IMR-90 (cell line): ENCODE measurements at places on chromosomes 16 and 17.
A peak's percentile ranks its signal among the peaks of the same experiment; 100 is the strongest.

DNA sequence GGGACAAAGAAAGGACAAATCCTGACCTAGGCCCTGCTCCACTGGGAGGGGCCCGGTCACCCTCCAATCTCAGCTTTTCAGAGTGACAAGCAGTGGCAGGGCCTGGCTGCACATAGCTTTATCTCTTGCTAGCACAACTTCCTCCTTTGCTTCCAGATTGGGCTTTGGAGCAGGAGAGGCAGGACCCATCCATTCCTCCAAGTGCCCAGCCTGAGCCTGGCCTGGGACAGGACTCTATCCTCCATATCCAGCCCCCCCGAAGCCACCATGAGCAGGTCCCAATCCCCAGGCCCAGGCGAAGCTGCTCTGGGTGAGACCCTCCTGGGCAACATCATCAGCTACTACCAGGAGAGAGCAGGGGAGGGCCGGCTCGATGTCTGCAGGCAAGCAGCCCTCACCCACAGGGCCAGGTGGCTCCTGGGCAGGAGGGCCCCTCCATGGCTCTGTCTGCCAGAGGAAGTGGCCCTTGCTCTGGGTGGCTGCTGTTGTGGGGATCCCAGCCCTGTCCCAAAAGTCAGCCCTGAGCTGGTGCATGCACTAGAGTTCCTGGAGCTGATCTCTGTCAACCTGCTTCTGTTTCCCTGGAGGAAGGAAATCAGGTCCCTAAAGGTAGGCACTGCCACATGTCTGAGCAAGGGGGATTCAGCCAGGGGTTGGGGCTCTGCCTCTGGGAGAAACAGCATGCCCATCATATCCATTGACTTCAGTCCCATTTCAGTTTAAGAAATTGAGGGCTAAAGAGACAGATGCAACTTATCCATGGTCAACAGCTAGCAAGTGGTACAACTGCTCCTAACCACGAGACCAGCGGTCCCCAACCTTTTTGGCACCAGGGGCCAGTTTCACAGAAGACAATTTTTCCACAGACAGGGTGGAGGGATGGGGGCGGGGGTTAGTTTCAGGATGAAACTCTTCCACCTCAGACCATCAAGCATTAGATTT is 58.9 kb downstream of the TK2 start:
- H3K4me3 ChIP-seq: no peak overlapping the region
- H3K4me1 ChIP-seq: peaks cover 11% of the 10 kb centered on the region; the same call in 1 of the 2 replicates
- no peak for DNase-seq

GRCh38 chr17:51612692-51613091 is 352.3 kb downstream of the UTP18 start:
- DNase-seq: no peak
- H3K27me3 ChIP-seq: no peaks in the 10 kb centered on the region
- no peak overlapping the region for H3K4me3 ChIP-seq
- no peaks in the 10 kb centered on the region for H3K4me1 ChIP-seq

- H3K27ac ChIP-seq: no peak overlapping the region
- no peak overlapping the region for H3K4me3 ChIP-seq
- no peak for DNase-seq
- no peaks in the 10 kb centered on the region for H3K4me1 ChIP-seq
- H3K36me3 ChIP-seq: peaks cover 48% of the 10 kb centered on the region
Measured at GRCh38 chr16:67548265-67549126, 13.8 kb upstream of the CTCF start.

GRCh38 chr17:67506966-67507365 is 129.9 kb downstream of the PITPNC1 start:
- DNase-seq: peak; percentile 95
- no peak overlapping the region for H3K4me3 ChIP-seq
- H3K4me1 ChIP-seq: no peaks in the 10 kb centered on the region
- no peak overlapping the region for H3K27ac ChIP-seq
- H3K36me3 ChIP-seq: no peaks in the 10 kb centered on the region

DNA sequence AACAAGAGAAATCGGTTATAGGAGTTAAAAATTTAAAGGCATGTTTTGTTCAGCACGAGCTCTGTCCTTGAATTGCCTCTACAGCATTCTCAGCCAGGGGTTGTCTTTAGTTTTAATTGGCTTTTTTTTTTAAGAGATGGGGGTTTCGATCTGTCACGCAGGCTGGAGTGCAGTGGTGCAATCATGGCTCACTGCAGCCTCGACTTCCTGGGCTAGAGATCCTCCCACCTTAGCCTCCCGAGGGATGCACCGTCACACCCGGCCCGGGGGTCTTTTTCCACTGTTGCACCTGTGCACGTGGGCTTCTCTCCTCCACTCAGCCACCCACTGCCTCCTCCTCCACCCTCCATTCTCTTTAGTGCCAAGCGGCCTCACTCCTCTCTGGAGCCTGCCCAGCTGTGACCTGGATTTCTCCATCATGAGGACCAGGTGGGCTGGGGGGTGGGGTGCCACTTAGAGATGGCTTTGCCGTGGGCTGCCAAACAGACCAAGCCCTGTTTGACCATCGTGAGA is 106.8 kb upstream of the SEC14L1 start:
- H3K4me1 ChIP-seq: no peaks in the 10 kb centered on the region
- H3K27ac ChIP-seq: no peak overlapping the region
- DNase-seq: no peak
- H3K27me3 ChIP-seq: peaks cover 40% of the 10 kb centered on the region
- H3K4me3 ChIP-seq: no peak overlapping the region

DNA sequence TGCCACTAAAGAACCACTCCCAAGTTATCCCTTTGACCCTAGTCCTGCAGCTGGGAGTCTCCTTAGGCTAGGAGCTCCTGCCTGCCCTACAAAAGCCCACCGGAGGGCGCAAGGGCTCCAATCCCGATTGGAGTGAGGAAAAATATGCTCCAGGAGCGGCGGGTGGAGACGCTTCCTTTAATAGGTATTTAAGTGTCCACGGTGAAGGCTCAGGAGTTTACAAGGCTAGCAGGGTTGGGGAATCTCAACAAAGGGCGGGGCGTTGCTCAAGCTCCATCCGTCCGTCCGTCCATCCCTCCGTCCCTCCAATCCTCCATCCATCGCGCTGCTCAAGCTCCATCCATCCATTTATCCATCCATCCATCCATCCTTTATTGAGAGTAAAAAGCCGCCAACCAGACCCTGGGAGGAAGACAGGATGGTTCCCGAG is 556 bp upstream of the SPNS1 start:
- peaks cover 9% of the 10 kb centered on the region for H3K36me3 ChIP-seq
- no peaks in the 10 kb centered on the region for H3K27me3 ChIP-seq
- H3K4me1 ChIP-seq: no peaks in the 10 kb centered on the region
- peak; percentile 65 for DNase-seq

DNA sequence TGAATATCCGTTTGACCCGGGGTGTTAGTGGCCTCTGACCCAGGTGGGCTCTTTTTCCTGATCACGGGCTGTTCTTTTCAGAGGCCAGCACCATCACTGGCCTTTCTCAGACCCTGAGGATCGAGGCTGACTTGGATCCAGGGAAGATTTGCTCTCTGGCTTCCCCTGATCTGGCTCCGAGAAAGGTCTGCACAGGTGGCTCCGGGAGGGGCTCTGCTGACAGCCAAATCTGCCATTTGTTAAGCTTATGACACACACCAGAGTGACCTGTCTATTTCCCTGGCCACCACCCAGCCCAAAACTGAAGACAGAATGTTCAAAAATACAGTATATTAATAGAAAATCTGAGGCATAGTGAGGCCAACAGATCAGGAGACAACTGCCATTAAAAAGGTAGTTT is 221.8 kb upstream of the TNRC6C start:
- no peak overlapping the region for H3K27ac ChIP-seq
- no peaks in the 10 kb centered on the region for H3K36me3 ChIP-seq
- H3K4me3 ChIP-seq: no peak overlapping the region
- no peak for DNase-seq
- H3K27me3 ChIP-seq: peaks cover 31% of the 10 kb centered on the region
- H3K4me1 ChIP-seq: peaks cover 7% of the 10 kb centered on the region; the same call in 1 of the 2 replicates

DNA sequence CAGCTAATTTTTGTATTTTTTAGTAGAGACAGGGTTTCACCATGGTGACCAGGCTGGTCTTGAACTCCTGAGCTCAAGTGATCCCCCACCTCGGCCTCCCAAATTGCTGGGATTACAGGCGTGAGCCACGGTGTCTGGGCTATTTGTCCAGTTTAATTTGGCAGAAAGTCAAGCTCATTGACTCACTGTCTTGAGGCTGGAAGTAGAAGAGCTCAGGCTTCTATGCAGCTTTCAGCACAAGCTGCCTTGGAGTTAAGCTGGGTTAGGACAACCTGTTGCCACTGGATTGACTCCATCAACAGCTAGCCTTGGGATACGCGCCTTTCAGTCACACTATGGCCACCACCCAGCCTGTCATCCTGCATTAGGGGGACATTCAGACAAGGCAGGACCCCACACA is 76.2 kb upstream of the DNAH17 start:
- H3K27me3 ChIP-seq: peaks cover 9% of the 10 kb centered on the region
- H3K4me3 ChIP-seq: no peak overlapping the region
- no peaks in the 10 kb centered on the region for H3K36me3 ChIP-seq

GRCh38 chr16:83023011-83023410 is 396.2 kb downstream of the CDH13 start:
- no peaks in the 10 kb centered on the region for H3K36me3 ChIP-seq
- H3K27me3 ChIP-seq: no peaks in the 10 kb centered on the region
- H3K27ac ChIP-seq: no peak overlapping the region
- DNase-seq: no peak

- 0 out of 2 replicates have a peak, but pooled peaks cover 3% of the 10 kb centered on the region for H3K4me1 ChIP-seq
- H3K36me3 ChIP-seq: no peaks in the 10 kb centered on the region
- H3K4me3 ChIP-seq: 0 out of 2 replicates have a peak overlapping the region, but pooled peaks have one; percentile 8
- H3K27ac ChIP-seq: no peak overlapping the region
Measured at GRCh38 chr17:37844158-37844976, 79.8 kb upstream of the TBC1D3K start.

DNA sequence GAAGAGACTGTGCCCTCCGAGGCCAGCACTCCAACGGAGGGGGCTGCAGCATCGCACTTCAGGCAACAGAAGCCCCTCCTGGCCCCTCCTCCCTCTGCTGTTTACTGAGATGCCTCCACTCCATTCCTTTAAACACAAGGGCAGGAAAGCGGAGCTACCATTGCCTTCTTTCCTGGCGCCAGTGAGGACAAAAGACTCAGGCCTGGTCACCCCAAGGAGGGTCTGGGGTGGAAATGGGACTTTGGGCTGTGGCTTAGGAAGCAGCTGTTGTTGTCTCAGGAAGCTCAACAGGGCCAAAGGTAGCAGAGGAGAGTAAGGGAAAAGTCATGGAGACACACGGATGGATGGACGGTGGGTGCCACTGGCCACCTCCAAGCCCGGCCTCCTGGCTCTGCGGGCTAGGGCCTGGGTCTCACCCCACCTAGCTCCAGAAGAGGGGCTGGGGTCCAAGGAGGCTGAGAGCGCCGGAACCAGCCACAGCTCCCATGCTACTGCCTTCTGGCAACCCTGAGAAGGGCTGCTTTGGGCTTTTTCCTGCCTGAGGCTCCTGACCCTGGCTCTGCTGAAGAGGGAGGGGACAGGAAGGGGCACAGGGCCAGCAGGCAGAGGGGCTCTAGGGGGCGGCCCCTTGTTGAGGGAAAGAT is 11.1 kb downstream of the CD300LG start:
- H3K27me3 ChIP-seq: peaks cover 94% of the 10 kb centered on the region
- no peak overlapping the region for H3K4me3 ChIP-seq
- no peak for DNase-seq
- H3K36me3 ChIP-seq: no peaks in the 10 kb centered on the region
- H3K4me1 ChIP-seq: no peaks in the 10 kb centered on the region

DNA sequence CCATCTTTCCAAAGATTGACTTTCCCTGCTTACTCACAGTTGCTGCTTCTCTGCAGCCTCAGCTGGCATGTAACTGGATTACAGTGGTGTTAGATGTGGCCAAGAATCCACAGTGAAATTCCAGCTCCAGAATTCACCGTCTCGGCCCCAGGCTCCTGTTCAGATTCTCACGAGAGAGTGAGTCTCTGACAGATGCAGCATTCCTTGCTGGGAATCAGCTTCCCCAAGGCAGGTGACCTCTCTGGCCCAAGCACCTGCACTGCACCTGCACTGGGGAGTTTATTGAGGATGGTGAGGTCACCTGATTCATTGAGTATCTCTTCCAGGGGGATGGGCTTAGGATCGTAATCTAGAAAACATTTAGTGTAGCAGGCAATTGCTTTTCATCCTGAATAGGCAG is 600.5 kb upstream of the RBFOX1 start:
- H3K4me1 ChIP-seq: no peaks in the 10 kb centered on the region
- H3K4me3 ChIP-seq: no peak overlapping the region
- no peaks in the 10 kb centered on the region for H3K36me3 ChIP-seq

DNA sequence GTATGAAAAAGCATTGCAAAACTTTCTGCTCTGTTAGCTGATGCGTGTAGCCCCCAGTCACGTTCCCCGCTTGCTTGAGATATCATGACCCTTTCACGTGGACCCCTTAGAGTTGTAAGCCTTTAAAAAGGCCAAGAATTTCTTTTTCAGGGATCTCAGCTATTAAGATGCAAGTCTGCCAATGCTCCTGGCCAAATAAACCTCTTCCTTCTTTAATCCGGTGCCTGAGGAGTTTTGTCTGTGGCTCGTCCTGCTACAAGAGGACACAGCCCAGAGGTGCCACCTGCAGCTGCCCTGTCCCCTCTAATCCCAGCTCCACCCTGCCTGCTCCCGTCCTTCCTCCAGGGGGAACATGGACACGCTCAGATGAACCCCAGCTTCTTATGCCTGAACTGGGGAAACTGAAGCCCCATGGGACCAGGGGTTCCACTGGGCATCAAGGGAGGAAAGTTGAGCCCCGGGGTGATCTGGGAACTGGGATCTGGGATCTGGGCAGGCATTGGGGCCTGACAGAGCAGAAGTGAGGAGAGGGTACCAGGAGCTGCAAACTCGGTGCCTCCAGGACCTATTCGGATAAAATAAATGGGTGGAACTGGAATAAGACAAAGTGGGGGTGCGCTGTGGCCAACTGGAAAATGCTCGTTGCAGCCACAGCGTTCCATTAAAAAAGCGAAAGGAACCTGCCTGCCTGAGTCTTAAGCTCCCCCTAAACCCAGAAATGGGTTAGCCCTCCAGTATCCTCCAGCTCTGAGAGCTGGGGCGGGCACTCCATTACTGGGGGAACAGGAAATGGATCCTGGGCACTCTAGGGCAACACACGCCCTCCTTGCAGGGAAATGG is 19.7 kb downstream of the QPRT start:
- H3K4me3 ChIP-seq: no peak overlapping the region
- no peak overlapping the region for H3K27ac ChIP-seq
- DNase-seq: no peak
- H3K27me3 ChIP-seq: peaks cover 10% of the 10 kb centered on the region; the same call in 1 of the 2 replicates
- no peaks in the 10 kb centered on the region for H3K4me1 ChIP-seq
- H3K36me3 ChIP-seq: no peaks in the 10 kb centered on the region

- H3K27ac ChIP-seq: no peak overlapping the region
- H3K36me3 ChIP-seq: peaks cover 49% of the 10 kb centered on the region
- no peak overlapping the region for H3K4me3 ChIP-seq
- H3K27me3 ChIP-seq: peaks cover 12% of the 10 kb centered on the region
- DNase-seq: no peak
Measured at GRCh38 chr17:80999536-81000333, 8.1 kb downstream of the CHMP6 start.

- no peak overlapping the region for H3K27ac ChIP-seq
- no peaks in the 10 kb centered on the region for H3K27me3 ChIP-seq
- DNase-seq: no peak
- no peak overlapping the region for H3K4me3 ChIP-seq
- H3K36me3 ChIP-seq: peaks cover 25% of the 10 kb centered on the region
Measured at GRCh38 chr17:42985225-42985624, 4.9 kb downstream of the RUNDC1 start.
